ENCODE measurements at places on chromosomes 5 and 9.
A peak's percentile ranks its signal among the peaks of the same experiment; 100 is the strongest.

GRCh38 chr5:37774912-37775483, 64.8 kb downstream of the GDNF start:
- DNase-seq, result peak; percentile 3

DNA sequence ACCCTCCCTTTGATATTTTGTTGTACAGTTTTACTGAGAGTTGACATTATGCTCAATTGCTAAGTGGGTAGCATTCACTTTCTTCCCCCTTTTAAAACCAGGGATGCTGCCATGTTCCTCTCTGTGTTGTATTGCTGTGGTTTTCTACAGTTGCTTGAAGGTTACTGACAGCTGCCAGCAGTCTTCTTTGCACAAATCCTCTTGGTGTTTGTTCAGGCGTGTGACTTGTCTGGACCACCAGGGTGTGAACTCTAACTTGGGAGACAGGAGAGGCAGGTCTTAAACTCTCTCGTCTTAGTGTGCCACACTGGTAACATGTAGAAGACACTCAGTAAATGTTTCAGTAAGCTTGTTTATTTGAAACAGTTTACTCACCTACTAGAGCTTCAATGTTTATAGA, 25.1 kb downstream of the SLC44A1 start:
- no peak for DNase-seq

DNA sequence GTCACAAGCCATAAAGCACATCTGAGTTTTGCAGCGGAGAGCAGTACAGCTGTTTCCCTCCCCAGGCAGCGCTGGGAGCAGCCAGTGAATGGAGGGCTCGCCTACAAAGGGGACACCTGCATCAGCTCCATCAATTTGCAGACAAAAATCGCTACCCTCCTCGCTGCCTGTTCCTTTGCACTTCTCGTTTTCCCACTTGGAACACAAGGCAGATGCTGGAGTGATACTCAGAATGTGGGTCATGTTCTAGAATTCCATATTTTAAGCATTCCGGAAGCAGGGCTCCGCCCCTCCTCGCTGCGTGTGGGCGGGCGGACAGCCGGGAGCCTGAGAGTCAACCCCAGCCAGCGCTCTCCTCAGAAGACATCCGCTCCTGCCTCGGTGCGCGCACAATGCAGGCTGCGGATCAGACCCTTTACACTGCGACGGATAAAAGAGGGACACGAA, 92.1 kb downstream of the LMNB1 start:
- DNase-seq, result no peak

DNA sequence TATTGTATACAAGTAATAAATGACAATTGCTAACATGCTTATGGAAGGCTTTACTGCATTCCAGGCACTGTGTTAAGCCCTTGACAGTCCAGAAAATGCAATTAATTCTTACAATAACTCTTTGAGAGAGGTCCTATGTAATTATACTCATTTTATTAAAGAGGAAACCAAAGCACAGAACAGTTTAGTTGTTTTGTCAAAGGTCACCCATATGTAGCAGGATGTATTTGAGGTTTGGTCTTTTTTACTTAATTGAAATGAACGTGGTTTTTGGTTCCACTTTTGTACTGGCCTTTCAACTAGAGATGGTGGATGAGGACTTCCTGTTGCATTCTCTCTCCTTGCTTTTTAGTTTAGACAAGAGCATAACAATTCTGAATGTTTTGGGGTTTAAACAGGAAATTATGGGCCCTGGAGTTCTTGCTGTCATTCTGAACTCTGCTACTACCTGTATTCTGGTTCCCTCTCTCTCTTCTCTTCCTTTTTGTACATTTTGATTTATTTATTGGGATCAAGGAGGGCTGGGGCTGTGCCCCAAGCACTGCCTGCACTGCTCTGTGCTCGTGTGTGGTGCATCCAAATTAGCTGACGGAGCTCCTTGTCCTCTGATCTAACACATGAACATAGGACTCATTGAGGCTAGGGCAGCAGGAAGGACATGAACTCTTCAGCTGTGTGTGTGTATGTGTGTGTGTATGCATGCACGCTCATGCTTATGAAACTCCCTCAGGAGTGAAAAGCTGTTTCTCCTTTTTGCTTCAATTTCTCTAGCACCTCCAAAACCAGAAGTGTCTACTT, 47.4 kb downstream of the SLC28A3 start:
- no peak for DNase-seq

GRCh38 chr9:112037281-112038016, 137.6 kb downstream of the SUSD1 start:
- DNase-seq, result peak; percentile 30

- no peak for DNase-seq
Measured at GRCh38 chr5:111743988-111744387, 13.0 kb downstream of the NREP start.

- no peak for DNase-seq
Measured at GRCh38 chr5:88660264-88660946, 222.6 kb downstream of the MEF2C start.

DNA sequence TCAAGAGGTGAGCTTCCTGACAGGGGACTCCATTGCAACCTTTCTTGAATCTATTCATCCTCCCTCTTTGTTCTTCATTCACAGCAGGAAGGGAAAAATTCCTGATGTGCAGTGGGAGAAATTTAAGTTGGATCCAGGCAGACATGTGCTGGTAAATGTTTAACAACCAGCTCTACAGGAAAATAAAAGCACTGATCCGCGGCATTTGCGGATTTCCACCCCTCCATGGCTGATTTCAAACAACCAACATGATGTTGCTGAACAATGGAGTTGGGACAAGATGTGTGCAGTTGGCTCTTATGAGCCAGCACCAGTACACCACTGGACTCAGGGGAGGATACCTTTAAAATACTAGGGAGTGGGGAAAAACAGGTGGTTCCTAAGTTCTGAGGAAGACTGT, 47.0 kb downstream of the SPRY4 start:
- no peak for DNase-seq

DNA sequence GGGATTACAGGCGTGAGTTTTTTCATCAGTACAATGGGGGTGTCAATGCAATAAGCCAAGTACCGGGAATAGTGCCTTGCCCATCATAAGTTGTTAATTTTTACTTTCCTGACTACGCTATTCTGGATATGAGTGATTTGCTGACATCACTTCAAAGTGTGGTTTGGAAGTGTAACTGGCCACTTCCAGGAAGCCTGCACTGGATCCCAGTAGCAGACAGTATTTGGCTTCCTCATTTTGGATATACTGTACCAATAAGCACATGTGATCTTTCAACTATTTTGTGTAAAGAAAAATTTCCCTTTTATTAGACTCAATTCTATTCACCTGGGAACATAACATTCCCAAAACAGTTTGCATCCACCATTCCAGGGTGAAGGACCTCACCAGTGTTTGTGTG, 417.7 kb upstream of the KLF4 start:
- no peak for DNase-seq

DNA sequence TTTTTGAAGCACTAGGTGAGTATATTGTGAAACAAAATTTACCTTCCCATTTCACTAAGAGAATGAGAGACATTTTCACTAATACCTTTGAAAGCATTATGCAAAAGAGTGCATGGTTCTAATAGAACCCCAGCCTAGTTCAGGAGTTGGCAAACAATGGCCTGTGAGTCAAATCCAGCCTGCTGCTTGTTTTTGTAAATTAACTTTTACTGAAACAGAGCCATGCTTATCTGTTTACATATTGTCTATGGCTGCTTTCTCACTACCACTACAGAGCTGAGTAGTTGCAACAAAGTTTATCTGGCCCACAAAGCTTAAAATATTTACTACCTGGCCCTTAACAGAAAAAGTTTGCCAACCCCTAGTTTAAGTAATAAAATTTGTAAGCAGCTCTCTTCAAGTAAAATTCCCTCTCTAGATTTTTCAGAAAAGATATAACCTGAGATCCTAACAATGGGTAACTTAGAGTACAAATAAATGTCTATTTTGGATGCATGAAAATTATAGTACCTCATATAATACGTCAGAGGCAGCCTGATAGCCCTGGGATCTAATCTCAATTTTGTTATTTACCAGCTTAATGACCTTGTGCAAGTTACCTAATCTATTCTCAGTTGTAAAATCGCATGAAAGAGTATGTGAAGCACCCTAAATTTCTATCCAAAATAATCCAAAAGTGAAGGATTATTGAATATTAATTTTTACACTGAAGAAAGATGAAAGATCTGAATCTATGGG, 50.7 kb upstream of the ARL15 start:
- DNase-seq, result no peak

DNA sequence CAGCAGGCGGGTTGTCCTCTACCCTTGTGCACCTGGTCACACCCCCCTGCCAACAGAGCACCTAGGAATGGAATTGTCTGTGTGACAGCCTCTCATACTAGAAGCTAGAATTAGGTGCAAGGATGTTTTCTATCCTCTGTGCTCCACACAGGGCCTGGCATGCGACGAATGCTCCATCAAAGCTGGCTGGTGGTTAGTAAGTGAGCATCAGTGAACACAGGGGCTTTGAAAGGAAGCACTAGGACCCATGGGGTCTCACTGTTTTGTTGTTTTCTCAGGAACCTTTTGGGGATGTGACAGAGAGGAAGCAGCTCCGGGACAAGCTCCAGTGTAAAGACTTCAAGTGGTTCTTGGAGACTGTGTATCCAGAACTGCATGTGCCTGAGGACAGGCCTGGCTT, 32.3 kb downstream of the GALNT12 start:
- DNase-seq, result no peak

GRCh38 chr5:150408231-150408943, 4.3 kb downstream of the CD74 start:
- DNase-seq, result no peak

- no peak for DNase-seq
Measured at GRCh38 chr5:160470437-160471361, 49.0 kb downstream of the PTTG1 start.

DNA sequence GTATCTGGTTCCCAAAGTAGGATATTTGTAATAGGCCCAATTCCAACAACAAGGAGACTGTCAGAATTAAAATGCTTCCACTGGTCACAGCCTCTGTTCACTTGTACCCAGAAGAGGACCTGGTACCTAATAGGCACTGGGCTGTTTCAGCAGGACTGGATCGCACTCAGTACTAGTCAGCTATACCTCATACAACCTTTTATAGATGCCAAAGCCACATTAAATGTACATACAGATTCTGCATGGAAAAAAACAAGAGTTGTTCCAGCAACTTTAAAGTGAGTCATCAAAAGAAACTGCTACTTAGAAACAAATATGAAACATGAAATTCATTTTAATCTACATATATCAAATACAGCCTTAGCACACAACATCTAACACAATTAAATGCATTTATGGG, 87.5 kb downstream of the GPR21 start:
- no peak for DNase-seq

GRCh38 chr9:34378376-34379060, 1.8 kb upstream of the MYORG start:
- DNase-seq, result no peak

DNA sequence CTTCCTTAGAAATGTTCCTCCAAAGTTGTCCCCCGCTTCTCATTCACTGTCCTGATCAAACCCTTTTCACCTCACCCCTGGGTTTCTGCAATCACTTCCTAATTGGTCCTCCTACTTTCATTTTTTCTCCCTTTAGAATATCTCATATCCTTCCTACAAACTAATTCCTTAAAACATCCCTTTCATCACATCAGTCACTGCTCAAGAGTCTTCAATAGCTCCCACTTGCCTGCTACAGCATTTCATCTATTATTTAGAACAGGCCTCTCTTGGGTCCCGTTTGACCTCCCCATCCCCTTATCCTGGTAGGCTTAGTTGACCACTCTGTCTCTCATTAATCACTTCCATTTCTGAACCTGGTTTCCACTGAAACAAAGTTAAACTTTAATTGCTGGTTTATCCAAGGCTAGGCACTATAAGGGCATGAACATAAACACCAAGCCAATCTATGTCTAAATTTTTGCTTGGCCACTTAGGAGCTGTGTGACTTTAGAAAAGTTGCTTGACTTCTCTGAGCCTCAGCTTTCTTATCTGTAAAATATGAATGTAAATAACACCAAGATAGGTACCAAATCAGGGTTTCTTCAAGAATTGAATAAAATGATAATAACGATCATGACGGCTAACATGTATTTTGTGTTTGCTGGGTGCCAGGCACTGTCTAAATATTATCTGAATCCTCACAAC, 202.1 kb upstream of the WWC1 start:
- DNase-seq, result no peak

GRCh38 chr9:15101095-15101494, 190.9 kb upstream of the FREM1 start:
- DNase-seq, result no peak

- DNase-seq, result no peak
Measured at GRCh38 chr5:162624110-162624509, 556.5 kb downstream of the GABRG2 start.

- DNase-seq, result no peak
Measured at GRCh38 chr9:115208501-115208900, 90.5 kb upstream of the TNC start.

DNA sequence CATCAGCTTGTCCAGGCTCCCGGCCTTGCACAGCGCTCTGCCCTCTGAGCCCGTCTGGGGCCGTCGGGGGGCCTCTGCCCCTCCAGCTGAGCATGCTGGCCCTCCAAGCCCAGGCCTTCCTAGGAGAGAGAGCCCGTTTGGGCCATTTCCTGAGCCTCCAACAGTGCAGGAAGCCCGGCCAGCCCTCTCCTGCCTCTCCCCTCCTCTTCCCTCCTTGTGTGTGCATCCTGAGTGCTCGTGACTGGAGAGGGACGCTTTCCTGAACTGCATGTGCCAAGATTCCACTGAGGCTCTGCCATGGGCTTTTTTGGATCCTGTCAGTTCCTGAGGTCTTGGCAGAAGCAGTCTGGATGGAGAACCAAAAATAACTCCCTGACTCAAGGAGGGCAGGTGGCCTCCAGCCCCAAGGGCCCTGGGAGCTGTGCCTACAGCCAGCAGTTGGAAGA, 15.6 kb downstream of the OLFM1 start:
- no peak for DNase-seq
